ENCODE measurements at places on chromosomes 5 and 9. TPM values are rescaled to one million over a fixed set of nuclear protein-coding genes. Genes with fewer than 3 reads are reported as not detected.

Gene DELE1
- 46.5 TPM for total RNA-seq

Gene CDC25C
- total RNA-seq: 0.54 TPM

Gene MOB3B
- 0.18 TPM for total RNA-seq

Gene SCGB3A1
- total RNA-seq: not detected

Gene CER1
- total RNA-seq: not detected

Gene CARD9
- 0.65 TPM for total RNA-seq

Gene WDR36
- 27.4 TPM for total RNA-seq

Gene TMC1
- total RNA-seq: not detected

Gene GOLGA2
- total RNA-seq: 108 TPM

Gene TRIM36
- total RNA-seq: not detected

Gene LCN6
- not detected for total RNA-seq

Gene IL13
- not detected for total RNA-seq

Gene SLC27A6
- total RNA-seq: not detected

Gene ADAMTS16
- total RNA-seq: not detected

Gene SIMC1
- 7.0 TPM for total RNA-seq

Gene SPATA31A3
- not detected for total RNA-seq

Gene NTNG2
- 4.7 TPM for total RNA-seq
